ENCODE measurements at places on chromosomes 1 and 21.

DNA sequence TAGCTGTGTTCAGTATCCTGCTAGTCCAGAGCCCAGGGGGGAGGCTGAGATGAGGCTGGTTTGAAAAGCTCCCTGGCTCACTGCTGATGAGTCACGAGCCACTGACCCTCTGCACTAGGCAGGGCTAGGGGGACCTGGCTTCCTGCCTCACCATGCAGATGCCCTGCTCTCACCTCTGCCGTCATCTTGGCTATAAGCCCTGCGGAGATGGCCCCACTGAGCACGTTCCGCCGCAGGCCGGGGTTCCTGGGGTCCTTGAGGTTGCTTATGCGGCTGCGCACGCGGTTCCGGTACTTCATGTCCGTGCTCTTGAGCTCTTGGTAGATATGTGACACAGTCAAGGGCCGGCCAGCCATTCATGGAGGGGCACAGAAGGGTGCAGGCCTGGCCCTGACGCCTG lies 24.1 kb upstream of the ZNF436 start:
- peak; percentile 76 for DNase-seq

- DNase-seq, result no peak
These were observed 143.6 kb downstream of the GABPA start for GRCh38 chr21:25878344-25878743.

- DNase-seq, result peak; percentile 71
These were observed 239.6 kb upstream of the ADAMTS5 start for GRCh38 chr21:27206368-27206982.

DNA sequence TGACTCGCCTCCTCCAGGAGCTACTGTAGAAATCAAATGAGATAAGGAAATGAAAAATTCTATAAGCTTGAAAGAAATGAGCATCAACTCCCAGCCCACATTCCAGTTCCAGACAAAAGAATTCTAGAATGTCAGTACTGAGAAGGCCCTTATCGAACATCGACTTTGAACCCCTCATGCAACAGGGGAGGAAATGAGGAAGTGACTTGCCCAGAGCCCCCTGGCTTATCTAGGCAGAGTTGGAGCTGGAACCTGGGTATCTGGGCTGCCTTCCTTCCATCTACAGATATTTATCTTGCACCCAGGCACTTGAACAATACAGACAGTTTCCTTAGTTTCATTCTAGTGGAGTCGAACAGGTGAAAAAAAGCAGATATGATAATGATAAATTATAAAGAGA lies 22.3 kb downstream of the MECR start:
- no peak for DNase-seq

GRCh38 chr1:229370601-229371021 lies 27.8 kb upstream of the CCSAP start:
- DNase-seq, result no peak

Measured in fibroblast of upper back skin (primary cell).